ENCODE measurements at places on chromosomes 5 and 9. TPM values are rescaled to one million over a fixed set of nuclear protein-coding genes. Genes with fewer than 3 reads are reported as not detected.

DNA sequence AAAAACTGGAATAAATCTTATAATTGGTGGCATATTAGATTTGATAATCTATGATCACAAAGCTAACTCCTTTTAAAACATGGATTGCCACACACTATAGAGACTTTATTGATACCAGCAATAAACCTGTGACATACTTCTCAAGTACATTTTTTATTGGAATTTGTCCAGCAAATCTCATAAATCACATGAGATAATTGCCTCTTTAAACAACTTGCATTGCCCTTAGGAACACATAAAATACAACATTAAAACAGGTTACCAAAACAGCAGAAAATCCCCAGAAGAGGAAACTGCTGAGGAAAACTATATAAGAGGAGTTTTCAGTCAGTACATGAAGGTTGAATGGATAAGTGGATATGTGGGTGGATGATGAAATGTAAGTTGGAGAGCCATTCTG, 124.6 kb downstream of the SNCAIP start:
- no peak for DNase-seq

GRCh38 chr5:147382776-147383175, 127.1 kb downstream of the DPYSL3 start:
- no peak for DNase-seq

GRCh38 chr5:143972068-143972467, 160.1 kb downstream of the HMHB1 start:
- no peak for DNase-seq

DNA sequence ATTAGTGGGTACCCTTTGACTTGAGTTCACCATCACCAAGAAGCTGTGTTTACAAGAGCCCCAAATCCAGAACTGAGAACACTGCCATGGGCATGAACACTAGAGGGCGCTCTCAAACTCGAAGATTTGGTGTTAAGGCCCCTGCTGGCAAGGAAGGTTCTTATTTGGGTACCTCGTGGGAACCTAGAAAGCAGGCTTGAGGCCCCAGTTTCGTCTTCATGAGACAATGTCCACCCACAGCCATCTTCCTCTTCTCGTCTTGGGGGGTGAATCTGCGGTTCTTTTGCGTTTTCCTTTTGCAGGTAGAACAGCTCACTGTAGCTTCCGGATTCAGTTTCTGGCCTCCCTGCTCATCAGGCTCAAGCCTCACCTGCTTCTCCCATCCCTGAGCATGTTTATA, 184.0 kb downstream of the SEMA5A start:
- peak; percentile 66 for DNase-seq

DNA sequence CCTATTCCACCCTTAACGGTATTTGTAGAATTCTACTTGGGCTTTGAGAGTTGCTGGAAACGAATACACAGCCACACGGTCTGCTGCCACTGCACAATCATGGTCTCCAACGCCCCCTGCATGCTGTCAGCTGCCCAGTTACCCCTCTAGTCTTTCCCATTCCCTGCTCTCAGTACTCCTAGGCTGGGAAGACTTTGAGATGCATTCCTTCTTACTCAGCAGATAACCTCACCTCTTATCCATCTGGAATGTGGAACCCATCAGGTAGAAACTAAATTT, 92.8 kb downstream of the ANKH start:
- DNase-seq, result peak; percentile 24

DNA sequence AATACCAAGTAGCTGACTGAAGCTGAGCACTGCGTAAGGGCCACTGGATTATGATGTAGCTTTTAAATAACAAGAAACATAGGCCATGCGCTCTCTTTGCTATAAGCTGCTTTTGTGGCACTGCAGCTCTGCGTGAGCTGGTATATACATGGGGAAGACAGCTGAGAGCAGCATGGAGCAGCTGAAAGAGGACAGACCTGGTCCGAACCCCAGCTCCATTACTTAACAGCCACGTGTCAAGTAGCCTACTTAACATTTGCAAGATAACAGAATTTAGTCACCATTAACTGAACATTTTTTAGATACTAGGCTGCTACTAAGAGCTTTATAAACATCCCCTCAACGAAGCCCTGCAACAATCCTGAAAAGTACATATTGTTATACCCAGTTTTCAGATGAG, 69.3 kb downstream of the PTPN3 start:
- DNase-seq, result no peak

- no peak for DNase-seq
Measured at GRCh38 chr5:154200221-154200620, 9.7 kb downstream of the GALNT10 start.

- no peak for DNase-seq
Measured at GRCh38 chr9:122031157-122031556, 62.0 kb downstream of the TTLL11 start.

- DNase-seq, result no peak
Measured at GRCh38 chr9:32992595-32993238, 8.7 kb downstream of the APTX start.

GRCh38 chr9:100848726-100849125, 179.8 kb upstream of the PLPPR1 start:
- no peak for DNase-seq

GRCh38 chr9:92686954-92687353, 17.0 kb upstream of the IPPK start:
- no peak for DNase-seq

DNA sequence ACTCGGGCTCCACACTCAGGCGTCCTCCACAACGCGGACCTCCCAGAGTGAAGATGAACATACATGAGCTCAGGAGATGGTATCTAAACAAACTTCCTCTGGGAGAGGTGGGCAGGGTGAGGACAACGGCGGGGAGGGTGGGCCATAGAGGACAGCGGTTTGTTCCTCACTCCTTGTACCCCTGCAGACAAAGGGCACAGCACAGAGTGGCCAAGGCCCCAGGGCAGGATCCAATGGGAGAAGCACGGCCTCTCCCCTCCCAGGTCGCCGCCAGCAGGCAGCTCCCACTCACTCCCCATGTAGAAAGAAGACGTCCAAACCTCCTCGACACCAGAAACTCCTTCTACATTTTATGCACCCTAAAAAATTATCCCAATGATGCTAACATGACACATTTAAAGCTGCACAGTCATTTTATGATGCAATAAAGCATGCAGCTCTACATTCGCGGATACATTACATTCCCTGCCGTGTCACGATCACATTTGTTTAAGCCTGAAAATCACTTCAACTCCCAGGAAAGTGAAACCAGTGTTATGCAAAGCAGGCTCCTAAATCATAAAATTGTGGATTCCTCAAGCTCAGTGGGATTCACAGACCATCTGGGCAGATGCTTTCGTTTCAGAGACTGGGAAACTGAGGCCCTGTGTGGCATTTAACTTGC, 87.5 kb upstream of the SARDH start:
- DNase-seq, result peak; percentile 73

DNA sequence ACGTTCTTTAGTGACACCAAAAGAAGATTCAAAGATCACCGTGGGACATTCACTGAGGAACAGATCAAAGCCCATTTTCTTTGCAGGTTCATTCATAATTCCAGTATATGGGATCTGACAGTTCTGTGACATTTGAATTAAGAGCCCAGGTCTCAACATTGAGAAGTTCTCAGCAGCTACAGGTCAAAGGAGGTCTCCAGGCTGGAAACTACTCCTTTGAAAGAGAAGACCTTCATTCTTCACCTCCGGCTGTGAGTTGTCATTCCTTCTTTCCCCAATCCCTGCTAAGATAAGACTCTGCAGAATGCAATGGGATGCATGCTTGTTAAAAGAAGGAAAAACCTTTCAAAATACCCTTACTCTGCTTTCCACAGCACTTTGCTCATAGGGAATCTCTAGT, 79.0 kb downstream of the COL23A1 start:
- no peak for DNase-seq

GRCh38 chr9:122315534-122315933, 50.9 kb downstream of the MRRF start:
- DNase-seq, result no peak

GRCh38 chr5:19565466-19565865, 422.5 kb downstream of the CDH18 start:
- no peak for DNase-seq

- no peak for DNase-seq
Measured at GRCh38 chr5:33894566-33894965, 2.8 kb upstream of the ADAMTS12 start.

GRCh38 chr5:26482810-26483375, 555.5 kb downstream of the CDH9 start:
- DNase-seq, result peak; percentile 78

- peak; percentile 73 for DNase-seq
Measured at GRCh38 chr5:81192373-81192750, 40.8 kb upstream of the CKMT2 start.

DNA sequence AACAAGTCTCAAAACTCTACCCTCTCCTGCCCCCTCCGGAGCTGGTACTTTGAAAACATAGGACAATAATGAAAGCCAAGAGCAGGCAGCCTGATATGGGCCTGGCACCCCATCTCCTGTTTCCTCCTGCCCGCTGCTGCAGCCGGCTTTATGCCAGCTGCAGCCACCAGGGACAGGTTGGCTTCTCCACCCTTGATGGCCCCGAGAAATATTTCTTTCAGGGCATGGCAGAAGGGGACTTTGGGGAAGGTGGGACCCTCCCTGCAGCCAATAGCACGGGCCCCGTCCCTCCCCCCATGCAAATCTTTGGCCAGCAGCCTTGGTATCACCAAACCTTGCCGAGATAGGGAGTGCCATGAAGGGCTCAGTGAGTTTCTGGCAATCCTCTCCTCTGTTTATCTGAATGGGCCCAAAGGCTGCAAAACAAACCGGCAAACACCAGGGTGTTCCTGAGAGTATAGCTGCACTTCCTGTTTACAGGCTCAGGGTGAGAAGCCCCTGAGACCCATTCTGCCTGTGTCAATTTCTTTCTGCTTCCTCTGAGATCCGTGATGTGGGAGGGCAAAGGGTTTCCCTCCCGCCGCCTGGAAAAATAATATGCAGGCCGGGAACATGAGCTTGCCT, 73.4 kb upstream of the BOD1 start:
- DNase-seq, result no peak

DNA sequence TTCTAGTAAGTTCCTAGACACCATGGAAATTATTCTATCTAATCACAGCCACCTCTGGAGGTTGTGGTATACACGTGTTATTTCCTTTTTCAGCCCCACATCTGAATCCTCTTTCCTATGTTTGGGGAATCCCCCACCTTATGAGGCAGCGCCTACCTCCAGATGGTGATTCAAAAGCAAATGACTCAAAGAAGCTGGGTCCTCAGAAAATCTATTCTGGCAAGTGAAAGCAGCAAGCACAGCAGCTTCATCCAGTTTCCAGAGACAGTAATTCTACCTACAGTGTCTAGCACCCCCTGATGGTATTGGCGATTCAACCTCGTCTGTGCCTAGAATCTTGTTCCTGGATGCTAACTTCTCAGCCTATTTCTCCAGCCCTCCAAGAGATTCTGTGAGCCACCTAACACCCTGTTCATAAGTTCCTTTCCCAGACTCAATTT, 43.0 kb downstream of the STRBP start:
- DNase-seq, result peak; percentile 59

DNA sequence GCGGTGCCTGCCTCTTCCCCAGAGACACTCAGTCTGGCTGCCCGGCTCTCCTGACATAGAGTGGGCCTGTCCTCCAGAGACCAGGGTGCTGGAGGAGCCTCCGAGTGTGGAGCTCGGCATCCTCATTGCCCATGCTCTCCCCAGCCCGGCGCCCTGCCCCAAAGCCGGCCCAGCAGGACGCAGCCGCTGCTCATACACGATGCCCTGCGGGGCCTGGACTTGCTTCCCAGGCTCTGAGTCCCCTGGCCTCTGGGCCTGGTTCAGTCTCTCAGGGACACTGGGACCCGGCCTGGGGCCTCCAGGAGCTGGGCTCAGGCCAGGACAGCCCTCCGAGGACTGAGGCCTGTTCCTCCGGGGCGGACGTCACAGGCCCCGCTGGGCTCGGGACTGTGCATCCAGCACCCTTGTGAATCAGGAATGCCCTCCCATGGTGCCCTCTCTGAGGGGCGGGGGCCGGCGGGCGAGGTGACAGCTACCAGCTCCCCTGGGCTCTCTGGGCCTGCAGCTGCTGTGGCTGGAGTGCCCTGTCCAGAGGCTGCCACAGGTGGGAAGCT, 23.2 kb downstream of the TPPP start:
- DNase-seq, result peak; percentile 60

DNA sequence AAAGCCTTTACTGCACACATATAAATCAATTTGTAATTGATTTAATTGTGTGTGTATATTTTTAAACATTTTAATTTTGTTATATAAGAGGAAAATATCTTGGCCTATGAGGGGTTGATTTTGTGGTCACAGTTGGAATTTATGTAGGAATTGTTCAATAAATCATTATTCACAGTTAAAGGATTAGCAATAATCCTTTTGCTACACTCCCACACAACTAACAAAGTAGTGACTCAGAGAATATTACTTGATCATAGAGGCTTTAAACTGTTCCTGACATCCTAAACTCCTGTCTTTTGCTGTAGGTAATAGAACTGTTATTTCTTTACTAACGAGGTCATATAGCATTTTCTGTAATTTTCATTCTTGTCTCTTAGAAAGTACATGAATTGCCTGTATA, 95.5 kb downstream of the ZCCHC7 start:
- no peak for DNase-seq

DNA sequence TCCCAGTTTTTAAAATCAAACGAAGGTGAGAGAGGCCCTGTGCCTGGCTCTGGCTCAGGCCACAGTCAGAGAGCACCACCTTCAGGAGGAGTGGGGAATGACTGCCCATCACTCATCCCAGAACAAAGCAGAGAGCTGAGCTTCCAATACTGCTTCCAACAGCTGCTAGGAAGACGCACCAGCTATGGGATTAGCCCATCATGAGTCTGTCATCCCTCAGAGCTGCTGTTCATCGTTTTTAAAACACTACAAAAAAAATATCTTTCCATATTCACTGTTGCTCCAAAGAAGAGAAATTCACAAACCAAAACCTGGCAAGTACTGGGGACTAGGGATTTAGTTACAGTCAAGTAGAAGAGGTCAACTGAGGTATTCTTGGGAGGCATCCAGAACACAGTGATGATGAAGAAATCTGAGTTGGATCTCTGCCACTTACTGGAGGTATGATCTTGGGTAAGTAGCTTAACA, 102.4 kb downstream of the CDK5RAP2 start:
- DNase-seq, result peak; percentile 69

Gene INIP
- 14.4 TPM for total RNA-seq

Gene OLFM1
- 58.2 TPM for total RNA-seq

Gene RASGEF1C
- 1.4 TPM for total RNA-seq

Gene ANKDD1B
- total RNA-seq, result 0.03 TPM

Gene ABITRAM
- total RNA-seq, result 5.2 TPM

Gene PBX3
- 69.8 TPM for total RNA-seq
